ENCODE measurements at places on chromosomes 16 and 17.

DNA sequence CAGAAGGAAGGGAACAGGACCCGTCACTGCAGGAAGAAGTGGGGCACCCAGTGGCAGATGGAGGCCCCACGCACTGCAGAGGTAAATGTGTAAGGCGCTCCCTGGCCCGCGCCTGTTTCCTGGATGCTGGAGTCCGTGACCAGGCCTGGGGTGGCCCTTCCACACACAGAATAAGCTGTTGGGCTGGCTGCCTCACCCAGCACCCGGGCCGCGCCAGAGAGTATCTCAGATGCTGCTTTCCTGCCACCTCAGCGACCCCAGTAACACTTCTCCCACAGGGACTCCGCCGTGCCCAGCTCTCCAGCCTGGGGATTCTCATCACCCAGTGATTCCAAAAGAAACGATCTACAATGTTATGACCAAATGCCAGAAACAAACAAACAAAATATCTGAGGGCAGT lies 1993.1 kb downstream of the TP53TG3F start:
- DNase-seq = no peak

DNA sequence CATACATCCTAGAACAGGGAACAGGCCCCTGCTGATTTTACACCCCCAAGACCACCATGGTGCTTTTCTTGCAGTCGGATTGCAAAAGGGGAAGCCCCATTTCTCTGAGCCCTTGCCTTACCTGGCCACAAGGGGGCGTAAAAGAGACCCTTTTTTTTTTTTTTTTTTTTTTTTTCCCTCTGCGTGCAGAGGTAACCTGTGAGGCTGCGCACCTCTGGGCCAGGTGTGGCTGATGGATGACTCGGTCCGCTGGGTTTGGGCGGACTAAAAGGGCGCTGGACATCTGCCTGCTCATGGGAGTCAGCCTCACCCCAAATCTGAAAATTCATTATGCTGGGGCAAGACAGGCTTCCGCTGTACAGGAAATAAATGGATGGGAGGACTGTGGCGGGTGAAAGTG lies 281.0 kb downstream of the CBLN1 start:
- DNase-seq = no peak

GRCh38 chr16:69031877-69032301 lies 73.6 kb upstream of the HAS3 start:
- DNase-seq = no peak

DNA sequence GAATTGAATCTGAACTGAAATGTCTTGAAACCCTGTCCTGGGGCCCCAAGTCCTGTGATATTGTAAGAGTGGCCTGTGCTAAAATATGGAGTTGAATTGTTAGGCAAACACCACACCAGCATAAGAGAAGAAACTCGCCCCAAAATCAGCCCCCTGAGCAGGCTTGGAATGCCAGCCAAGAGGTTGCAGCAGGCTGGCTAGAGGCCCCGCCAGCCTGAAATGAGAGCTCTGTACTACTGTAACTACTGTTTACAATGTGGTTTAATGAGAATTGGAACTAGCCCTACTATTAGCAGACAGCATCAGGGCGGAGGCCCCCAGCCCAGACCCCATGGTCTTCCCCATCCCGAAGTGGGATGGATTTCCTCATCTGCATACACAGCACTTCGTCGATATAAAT lies 23.7 kb downstream of the FBXO39 start:
- DNase-seq = no peak

Data from activated T-cell treated with anti-CD3 and anti-CD28 coated beads for 1 hour (primary cell).